ENCODE measurements at places on chromosomes 7 and 10.

- DNase-seq = no peak
Observed at GRCh38 chr10:95501203-95502094, 59.7 kb downstream of the SORBS1 start.

DNA sequence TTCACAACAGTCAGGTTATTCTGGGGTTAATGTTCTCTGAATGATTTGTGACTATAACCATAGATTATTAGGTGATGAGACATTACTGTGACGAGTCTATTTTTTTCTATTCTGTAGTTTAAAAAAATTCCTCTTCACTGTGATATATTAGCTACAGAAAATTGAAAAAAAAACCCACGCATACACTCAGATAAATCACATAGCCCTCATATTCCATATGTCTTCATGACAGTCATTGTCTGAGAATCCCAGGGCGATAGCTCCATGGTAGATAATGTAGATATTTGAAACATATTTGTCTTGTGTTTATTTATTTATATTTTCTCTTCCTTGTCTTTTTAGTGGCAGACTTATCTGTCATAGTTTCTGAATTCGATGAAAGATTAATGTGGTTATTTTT is 110.0 kb downstream of the CAMK1D start:
- no peak for DNase-seq

GRCh38 chr10:70847659-70848360 is 32.1 kb downstream of the SGPL1 start:
- DNase-seq = no peak

- no peak for DNase-seq
Observed at GRCh38 chr10:10222304-10222841, 795.3 kb upstream of the CELF2 start.

- no peak for DNase-seq
Observed at GRCh38 chr7:36621396-36621795, 102.9 kb downstream of the AOAH start.

- DNase-seq = no peak
Observed at GRCh38 chr7:14309432-14309831, 320.0 kb upstream of the ETV1 start.

- no peak for DNase-seq
Observed at GRCh38 chr7:129667116-129667515, 55.6 kb downstream of the NRF1 start.

GRCh38 chr10:132538031-132538789 is 623 bp downstream of the INPP5A start:
- DNase-seq = no peak

- DNase-seq = no peak
Observed at GRCh38 chr7:40507166-40507565, 372.4 kb downstream of the SUGCT start.

GRCh38 chr7:85600395-85600794 is 413.5 kb upstream of the SEMA3D start:
- no peak for DNase-seq

DNA sequence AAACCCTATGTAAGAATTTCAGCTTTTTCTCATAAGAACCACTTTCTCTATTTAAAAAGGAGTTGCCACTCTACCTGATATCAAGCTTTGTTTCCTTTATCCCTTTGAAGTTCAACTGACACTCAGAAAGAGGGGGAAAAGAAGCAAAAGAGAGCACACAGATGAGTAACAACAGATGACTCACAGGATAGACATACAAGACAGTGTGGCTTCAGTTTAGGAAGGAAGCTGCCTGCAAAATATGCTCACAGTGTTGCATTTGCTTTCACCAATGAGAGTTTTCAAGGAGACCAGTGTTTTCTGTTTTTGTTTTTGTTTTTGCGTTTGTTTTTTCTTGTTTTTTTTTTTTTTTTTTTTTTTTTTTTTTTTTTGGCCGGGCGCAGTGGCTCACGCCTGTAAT is 1181.6 kb downstream of the DNAJB9 start:
- no peak for DNase-seq

GRCh38 chr7:122525355-122525754 is 173.6 kb downstream of the RNF133 start:
- no peak for DNase-seq

- DNase-seq = no peak
Observed at GRCh38 chr7:1743481-1744230, 73.6 kb downstream of the ELFN1 start.

DNA sequence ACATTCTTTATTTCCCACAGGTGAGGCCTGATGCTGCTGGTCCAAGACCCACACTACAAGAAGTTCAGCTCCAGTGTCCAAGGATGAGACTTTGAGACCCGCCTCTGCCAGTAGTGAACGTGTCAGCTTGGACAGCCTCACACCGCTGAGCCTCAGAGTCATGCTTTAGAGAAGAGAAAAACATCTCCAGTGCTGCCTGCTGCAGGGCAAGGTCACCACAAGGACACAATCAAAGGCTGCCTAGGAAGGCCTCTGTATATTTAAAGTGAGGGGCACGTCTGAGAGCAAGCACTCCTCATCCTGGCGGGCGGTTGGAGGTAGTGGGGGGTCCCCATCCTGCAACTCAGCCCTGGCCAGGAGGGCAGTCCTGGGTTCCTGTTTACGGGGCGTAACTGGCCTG is 19.3 kb downstream of the FGFR2 start:
- no peak for DNase-seq

DNA sequence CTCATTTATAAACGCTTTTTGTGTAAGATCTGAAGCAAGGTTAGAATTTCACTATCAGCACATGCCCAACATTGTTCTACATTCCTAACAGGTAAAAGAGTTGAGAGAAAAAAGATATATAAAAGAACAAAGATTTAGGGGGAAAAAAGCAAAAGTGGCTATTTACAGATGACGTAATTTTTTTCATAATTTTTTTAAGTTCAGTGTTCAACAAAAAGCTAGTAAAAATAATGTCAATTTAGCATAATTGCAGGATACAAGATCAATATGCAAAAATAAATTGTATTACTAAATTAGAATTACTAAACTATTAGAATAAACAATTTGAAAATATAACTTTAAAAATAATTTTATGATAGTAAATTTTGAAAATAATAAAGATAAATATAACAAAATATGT is 405.0 kb downstream of the SEMA3D start:
- no peak for DNase-seq

DNA sequence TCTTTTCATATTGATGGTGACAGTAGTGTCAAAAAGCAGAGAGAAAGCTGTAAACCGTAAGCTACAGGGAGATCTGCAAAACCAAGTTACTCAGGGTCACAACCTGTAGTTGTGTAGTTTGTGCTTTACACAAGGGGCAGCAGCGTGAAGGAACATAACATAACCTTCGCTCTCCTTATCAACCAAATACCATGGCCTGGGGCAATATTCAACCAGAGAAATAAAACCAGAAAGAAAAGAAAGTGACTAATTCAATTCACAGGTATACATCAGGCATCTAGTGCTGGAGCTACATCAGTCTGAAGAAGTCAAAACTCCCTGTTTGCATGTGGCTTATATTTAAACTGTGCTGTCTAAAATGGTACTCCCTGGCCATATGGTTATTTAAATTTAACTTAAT is 224.3 kb downstream of the TWIST1 start:
- no peak for DNase-seq

DNA sequence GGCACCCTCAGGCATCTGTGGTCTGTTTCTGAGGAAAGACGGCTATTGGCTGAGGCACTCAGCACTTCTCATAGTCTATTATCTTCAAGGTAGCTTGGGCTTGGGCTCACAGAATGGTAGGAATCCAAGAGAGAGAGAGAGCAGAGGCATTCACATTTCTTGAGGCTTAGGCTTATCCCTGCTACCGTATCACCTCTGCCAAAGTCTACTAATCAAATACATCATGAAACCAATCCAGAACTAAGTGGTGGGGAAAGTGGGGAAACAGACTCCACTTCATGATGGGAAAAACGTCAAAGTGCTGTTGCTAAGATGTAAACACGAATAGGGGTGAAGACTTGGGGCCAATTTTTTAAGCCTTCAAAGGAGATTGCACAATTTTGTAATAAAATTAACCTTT is 271.1 kb upstream of the SEMA3D start:
- DNase-seq = no peak

- DNase-seq = no peak
Observed at GRCh38 chr10:58843760-58844159, 331.1 kb downstream of the BICC1 start.

DNA sequence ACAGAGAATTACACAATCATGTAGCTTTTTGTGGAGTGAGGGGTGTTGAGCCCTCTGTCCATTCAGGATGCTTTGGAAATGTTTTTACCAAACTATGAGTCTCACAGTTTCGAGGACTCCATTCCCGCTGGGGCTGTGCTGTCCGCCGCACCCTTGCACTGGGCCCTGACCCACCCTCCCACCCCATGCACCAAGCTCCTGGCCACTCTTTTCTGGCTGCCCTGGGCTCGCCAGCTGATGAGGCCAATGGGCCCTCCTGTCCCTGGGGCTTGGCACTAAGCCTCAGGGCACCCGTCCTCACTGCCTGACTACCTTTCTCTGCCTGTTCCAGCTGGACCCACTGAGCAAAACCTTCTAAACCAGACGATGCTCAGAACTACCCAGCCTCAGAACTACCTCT is 332.1 kb downstream of the PTPRN2 start:
- DNase-seq = no peak

DNA sequence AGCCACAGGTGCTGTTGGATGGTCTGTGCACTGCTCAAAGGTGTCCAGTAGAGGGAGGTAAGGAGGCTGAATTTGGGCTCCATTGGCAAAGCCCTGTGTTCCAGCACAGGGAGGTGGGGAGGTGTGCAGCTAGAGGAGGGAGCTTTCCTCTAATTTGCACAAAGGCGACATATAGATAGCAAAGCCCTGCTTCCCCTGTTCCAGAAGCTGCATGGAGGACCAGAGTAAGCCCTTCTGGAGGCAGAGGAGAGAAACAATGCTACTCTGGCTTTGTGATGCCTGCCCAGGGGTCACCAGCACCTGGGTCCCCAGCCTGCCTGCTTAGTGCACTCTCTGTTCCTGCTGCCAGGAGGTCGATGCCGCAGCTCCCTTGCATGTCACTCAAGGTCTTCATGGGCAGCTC is 3.4 kb upstream of the ARHGAP22 start:
- DNase-seq = peak; percentile 21

DNA sequence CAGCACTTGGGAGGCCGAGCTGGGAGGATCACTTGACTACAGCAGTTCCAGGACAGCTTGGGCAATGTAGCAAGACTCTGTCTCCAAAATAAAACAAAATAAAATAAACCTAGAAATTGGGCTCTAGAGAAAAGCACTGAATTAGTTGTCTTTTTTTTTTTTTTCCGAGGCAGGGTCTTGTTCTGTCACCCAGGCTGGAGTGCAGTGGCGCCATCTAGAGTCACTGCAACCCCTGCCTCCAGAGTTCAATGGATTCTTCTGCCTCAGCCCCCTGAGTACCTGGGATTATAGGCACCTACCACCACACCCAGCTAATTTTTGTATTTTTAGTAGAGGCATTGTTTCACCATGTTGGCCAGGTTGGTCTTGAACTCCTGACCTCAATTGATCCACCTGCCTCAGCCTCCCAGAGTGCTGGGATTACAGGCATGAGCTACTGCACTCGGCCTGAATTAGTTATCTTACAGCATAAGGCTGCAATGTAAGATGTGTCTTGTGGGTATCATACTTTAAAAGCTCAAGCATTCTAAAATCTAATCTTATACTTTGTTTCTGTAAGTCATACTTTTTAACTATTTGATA is 12.8 kb downstream of the MEIG1 start:
- DNase-seq = peak; percentile 30

GRCh38 chr10:86829472-86829871 is 73.1 kb downstream of the BMPR1A start:
- no peak for DNase-seq

DNA sequence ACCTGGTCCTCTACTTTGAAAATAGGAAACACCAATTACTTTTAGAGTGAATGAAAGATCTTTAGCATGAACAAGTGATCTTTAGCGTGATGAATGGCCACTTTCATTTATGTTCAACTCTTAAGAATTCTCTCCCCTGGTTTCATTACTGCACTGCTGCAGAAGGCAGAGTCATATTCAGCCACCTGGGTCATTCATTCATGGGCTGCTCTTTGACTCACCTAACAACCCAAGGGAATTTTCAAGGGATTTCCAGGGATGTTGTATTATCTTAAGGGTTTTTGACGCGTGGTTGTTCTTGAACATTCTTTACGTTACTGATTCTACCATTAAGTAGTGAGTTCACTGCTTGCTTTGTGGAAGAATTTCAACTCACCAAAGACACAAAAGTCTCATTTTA is 87.3 kb upstream of the STK17A start:
- no peak for DNase-seq

- DNase-seq = no peak
Observed at GRCh38 chr7:92667816-92668535, 77.8 kb upstream of the FAM133B start.

DNA sequence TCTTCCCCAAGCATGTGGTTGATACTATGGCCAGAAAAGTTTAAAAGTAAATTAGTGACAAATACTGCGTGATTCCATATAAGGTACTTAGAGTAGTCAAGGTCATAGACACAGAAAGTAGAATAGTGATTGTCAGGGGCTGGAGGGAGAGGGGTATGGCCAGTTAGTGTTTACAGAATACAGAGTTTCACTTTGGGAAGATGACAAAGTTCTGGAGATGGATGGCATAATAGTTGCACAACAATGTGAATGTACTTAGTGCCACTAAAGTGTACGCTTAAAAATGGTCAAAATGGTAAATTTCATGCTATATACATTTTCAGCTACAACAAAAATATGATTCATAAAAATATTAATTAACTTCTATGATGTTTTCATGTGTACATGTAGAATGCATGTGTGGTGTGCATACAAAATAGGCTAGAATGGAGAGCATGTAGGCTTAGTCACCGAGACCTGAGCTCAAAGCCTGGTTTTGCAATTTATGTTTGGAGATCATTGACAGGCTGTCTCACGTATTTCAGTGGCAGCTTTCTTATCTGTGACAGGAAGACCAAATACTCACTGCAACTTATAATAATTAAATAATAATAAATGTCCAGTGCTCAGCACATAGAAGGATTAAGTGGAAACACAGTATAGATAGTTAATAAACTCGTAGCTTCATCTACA is 625.6 kb downstream of the SUGCT start:
- no peak for DNase-seq

DNA sequence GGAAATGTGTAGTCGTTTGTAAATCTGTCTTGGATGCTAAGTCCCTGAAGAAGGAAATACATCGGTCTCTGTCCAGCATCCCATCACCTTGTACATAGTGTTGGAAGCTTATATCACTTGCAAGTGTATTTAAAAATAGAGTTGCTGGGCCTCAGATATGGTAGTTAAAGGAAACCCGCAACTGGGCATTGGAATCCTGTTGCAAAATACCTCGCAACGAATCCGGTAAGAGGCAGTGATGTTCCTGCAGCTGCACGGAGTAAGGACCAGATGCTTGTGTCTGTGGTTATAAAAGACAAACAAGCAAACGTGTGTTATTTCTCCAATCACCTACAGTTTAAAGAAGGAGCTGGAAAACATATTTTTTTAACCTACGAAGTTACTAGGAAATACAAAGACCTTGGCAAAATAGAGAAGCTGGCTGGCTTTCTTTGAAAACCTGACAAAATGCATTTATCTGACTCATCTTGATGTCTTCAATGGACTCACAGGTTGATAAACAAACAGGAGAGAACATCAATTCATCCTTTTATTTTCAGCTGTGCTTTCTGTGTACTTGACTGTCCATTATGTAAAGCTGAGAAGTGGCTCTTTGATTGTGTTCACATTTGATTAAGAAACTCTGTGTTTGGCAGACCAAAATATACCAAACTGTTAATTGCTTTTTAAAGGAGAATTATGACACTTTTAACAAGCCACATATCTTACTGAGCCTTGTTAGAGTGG is 326.4 kb downstream of the SFMBT2 start:
- DNase-seq = no peak

GRCh38 chr7:20513341-20513740 is 102.1 kb upstream of the ABCB5 start:
- DNase-seq = no peak
